Activated CD4-positive, alpha-beta T cell treated with anti-CD3 and anti-CD28 coated beads, Interleukin-2, amount 50 U/mL, for 24 hours (primary cell): ENCODE measurements at places on chromosomes 11 and 22.
A peak's percentile ranks its signal among the peaks of the same experiment; 100 is the strongest.

DNA sequence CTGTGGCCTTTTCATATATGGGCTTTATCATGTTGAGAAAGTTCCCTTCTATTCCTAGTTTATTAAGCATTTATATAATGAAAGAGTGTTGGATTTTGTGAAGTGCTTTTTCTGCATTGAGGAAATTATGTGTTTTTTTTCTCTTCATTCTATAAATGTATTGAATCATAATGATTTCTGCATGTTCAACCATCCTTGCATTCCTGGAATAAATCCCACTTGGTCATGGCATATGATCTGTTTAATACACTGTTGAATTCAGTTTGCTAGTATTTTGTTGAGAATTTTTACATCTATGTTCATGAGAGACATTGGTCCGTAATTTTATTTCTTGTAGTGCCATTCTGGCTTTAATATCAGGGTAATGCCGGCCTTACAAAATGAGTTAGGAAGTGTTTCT, 25.8 kb downstream of the PIM3 start:
- no peak for DNase-seq

DNA sequence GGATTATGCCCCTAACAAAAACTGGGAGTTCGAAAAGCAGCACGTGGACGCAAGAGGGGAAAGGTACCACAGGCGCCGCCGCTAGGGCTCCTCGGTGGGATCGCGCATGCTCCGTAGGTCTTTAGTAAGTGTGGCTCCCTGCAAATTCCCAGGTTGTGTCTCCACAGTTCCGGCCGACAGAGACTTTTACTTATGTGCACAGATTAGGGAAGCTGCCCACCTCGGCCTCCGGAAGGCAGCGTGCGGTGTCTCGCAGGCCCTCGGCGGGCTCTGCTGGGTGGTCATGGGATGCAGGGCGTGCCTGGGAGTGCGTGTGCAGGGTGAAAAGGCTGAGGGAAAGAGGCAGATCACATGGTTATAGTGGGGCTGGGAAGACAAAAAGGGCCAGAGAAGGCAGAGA, 39.7 kb upstream of the PANX1 start:
- no peak for DNase-seq

GRCh38 chr11:83409476-83409875, 123.3 kb upstream of the CCDC90B start:
- DNase-seq, result no peak

DNA sequence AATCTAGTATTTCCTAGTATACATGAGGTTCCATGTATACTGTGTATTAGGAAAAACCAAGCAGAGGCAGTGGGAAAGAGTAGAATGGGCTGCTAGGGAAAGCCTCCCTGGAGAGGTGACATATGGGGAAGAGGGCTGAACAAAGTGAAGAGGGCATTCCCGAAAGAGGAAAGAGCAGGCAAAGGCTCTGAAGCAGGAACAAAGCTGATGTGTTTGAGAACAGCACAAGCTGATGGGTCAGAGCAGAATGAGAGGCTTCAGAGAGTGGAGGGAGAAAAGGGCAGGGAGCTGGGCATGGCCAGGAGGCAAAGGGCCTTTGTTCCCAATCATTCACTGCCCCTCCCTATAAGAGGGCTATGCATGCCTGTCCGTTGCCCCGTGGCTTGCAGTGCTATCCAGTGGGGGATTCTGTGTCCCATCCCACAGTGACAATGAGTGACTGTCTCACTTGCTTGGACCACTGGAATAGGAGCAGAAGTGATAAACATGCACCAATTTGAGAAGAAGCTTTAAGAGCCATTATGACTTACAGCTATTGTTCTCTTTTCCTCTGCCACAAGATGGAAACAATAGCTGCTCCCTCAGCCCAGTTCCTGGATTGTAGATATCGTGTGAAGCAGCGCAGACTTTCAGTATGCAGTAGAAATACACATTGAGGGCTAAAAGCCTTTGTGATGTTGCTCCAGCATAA, 39.6 kb downstream of the GALNT18 start:
- DNase-seq, result no peak

DNA sequence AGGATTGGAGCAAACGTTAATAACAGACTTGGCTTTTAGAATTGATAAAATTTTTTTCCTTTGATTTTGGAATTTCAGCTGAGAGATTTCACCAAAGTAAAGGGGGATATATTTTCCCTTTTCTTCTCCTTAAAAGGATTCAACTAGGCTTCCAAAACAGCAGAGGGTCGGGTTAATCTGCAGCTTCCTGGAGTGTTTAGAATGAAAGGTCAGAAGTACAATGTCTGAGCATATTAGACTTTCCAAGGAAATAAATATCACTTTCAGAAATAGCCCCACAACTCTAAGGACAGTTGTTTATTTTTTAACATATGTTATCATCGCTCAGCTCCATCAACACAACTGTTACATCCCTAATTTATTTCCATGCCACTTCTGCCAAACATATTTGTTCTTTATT, 1532.9 kb upstream of the RAG2 start:
- no peak for DNase-seq

GRCh38 chr11:95337175-95337957, 106.4 kb upstream of the SESN3 start:
- DNase-seq, result peak; percentile 38

DNA sequence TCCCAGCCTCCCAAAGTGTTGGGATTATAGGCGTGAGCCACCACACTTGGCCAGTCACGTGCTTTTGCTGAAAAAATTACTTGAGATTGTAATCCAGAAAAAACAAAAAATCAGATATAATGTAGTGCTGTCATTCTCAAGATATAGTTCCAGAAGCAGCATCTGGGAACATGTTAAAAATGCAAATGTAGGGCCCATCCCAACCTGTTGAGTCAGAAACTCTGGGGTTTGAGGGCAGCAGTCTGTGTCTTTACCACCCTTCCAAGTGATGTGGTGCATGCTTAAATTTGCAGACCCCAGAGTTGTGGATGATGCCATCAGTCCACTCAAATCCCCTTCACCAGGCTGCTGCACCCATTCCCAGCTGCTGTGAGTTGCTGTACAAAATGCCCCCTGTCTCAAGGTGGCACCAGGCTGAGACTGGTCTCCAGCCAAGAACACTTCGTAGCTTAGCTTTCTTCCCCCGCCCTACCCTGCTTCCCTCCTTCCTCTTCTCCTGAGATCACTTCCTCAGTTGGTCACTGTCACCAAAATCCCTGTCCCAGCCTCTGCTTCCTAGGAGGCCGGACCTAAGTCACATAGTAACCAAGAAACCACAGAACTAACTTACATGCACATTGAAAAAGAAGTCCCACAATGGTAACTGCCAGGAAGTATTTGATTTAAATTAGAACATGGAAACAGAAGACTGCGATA, 18.2 kb upstream of the ARRB1 start:
- no peak for DNase-seq

DNA sequence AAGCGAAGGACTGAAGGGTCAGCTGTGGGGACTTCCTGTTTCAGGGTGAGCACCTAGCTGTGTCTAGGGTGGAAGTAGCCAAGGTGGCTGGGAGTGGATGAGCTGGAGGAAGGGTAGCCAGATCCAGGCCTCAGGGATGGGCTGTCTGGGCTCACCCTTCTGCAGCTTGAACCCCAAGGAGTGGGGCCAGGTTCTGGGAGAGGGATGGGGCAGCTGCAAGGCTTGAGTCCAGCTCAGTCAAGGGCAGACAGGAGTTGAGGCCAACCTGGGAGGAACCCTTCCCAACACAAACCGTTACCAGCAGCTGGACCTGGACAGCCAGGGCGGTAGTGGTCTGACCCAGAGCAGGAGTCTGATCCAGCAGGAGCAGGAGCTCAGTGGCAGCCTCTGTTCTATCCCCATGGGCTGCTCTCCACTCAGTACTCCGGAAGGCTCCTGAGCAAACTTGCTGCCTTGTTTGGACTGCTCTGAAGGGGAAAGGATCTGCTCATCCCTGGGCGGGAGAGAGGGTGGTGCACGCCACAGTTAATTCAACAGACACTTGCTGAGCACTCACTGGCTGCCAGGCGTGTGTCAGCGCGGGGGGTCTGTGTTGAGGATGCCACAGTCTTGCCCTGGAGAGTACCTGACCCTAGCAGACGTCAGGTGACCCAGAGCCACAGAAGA, 53.8 kb upstream of the THY1 start:
- DNase-seq, result no peak

DNA sequence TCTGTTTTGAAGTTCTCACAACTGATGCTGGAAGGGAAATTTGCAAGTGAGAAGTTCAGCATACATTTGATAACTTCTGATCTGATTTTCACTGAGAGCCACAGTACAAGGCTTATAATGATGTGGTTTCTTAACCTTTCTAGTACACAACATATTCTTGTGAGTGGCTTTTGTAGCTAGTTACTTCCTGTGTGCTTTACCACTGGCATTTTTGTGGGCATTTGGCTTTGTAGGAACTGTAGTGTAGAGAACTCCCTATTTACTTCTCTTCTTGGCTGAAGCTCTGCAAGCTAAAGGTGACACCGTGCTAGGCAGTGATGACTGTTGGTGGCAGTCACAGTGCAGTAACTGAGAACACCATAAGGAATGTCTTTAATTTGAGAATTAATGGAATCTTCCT, 14.9 kb downstream of the USP47 start:
- no peak for DNase-seq

DNA sequence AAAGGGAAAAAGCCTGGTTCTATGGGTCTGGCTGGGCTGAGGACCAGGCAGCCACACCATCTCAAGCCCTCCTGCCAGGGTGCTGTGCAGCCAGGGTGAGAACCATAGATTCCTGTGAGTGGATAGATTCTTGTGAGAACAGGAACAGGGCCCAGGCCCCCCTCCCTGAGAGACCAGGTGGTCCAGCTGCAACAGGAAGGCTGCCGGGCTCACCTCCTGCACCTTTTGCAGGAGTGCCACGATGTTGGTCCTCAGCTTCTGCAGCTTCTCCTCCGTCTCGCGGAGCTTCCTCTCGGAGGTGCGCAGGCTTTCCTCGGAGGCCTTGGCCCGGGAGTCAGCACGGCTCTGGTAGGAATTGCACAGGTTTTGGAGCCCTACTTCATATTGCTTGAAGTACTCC, 40.8 kb downstream of the MORC2 start:
- DNase-seq, result no peak

- DNase-seq, result no peak
Observed at GRCh38 chr11:107078375-107078774, 60.1 kb upstream of the GUCY1A2 start.
